ENCODE measurements at places on chromosomes 6 and 20. TPM values are rescaled to one million over a fixed set of nuclear protein-coding genes. Genes with fewer than 3 reads are reported as not detected.

DNA sequence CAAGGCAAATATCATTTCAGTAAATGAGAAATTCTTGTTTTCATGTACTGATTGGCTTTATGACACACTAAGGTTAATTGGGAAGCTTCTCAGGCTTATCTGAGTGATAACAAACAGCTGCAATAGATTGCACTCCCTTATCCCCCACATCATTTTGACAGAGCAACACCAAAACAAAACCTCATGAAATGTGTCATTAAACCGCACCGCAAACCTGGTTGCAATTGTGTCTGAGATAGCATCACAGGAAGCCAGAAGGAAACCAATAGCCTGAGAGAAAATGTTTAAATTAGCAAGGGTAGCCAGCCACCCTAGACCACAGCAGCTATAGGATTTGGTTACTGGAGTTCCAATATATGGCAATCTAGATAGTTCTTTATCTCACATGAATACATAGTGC is 31.6 kb upstream of the LAMA4 start:
- no peak for DNase-seq

GRCh38 chr6:84151669-84152068 is 75.8 kb downstream of the CEP162 start:
- no peak for DNase-seq

The MAPK13 gene
- polyA plus RNA-seq = 21.2 TPM

- peak; percentile 51 for DNase-seq
These were observed 64.4 kb downstream of the GTF2H5 start for GRCh38 chr6:158232316-158233213.

DNA sequence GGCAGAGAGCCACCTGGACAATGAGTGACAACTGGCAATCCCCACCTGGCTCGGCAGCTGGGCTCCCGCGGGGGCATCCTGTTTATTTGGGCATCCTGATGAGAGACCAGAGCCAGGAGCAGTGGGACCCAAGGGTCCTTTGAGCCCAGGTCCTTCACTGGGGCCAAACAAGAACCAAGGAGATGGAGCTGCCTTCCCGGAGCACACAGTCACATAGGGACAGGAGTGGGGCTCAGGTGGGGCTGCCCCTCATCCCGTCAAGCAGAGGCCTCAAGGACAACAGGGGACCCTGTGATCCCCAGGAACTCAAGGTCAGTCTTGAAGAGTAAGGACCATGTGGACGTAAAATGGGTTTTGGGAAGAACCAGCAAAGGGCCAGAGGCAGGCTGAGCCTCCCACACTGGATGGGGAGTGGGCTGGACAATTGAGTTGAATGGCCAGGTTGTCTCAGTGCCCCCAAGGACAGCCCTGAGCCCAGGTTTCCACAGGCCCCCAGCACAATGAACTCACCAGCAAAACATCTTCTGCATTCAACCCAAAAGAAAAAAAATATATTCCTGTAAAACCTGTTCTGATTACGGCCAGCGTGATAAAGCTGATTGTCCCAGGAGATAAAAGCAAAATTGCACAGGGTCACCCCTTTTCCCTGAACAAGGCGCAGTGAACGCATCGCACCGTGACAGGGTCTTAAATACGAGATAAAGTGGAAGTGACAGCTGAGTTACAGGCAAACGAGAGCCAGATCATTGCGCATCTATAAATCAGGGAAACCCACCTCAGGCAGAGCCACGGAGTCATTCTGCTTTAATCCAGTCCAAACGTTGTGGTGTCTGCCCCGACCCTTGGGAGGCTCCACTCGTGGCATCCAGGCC is 86.2 kb downstream of the ANKRD60 start:
- no peak for DNase-seq

The GTSF1L gene
- not detected for polyA plus RNA-seq

The BTBD9 gene
- polyA plus RNA-seq = 15.5 TPM

DNA sequence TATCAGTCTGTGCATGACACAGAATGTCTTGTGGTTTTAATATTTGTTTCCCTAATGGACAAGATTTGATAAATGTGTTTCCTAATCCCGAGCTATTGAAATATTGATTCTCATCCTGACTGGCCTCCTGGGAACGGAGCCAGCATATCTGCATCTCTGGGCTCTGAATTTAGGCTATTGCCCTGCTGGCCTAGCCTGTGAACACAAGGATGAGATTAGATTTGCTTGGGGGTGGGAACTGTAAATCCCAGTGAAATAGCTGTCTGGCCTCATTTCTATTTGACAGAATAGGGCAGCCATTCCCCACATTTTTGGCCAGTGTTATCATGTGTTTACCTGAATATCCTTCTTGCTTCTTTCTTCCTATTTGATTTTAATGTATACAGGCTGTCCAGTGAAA is 198.4 kb upstream of the SOX4 start:
- no peak for DNase-seq

- no peak for DNase-seq
These were observed 32.2 kb upstream of the HEY2 start for GRCh38 chr6:125717120-125717731.

The CLDN20 gene
- 2.1 TPM for polyA plus RNA-seq

DNA sequence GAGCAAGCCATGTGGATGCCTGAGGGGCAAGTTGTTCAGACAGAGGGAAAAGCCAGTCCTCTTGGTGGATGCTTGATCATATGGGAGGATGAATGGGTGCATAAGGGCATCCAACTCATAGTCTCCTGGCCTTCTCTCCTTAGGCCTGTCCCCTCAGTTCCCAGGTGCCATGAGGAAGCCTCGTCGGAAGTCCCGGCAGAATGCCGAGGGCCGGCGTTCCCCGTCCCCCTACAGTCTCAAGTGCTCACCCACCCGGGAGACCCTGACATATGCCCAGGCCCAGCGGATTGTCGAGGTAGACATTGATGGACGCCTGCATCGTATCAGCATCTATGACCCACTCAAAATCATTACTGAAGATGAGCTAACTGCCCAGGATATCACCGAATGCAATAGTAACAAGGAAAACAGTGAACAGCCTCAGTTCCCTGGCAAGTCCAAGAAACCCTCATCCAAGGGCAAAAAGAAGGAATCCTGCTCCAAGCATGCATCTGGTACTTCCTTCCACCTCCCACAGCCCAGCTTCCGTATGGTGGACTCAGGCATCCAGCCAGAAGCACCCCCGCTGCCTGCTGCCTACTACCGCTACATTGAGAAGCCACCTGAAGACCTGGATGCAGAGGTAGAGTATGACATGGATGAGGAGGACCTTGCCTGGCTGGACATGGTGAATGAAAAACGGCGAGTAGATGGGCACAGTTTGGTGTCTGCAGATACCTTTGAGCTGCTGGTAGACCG is 3.8 kb downstream of the BRPF3 start:
- no peak for DNase-seq

GRCh38 chr6:41733707-41734665 is 1.4 kb downstream of the TFEB start:
- peak; percentile 74 for DNase-seq

DNA sequence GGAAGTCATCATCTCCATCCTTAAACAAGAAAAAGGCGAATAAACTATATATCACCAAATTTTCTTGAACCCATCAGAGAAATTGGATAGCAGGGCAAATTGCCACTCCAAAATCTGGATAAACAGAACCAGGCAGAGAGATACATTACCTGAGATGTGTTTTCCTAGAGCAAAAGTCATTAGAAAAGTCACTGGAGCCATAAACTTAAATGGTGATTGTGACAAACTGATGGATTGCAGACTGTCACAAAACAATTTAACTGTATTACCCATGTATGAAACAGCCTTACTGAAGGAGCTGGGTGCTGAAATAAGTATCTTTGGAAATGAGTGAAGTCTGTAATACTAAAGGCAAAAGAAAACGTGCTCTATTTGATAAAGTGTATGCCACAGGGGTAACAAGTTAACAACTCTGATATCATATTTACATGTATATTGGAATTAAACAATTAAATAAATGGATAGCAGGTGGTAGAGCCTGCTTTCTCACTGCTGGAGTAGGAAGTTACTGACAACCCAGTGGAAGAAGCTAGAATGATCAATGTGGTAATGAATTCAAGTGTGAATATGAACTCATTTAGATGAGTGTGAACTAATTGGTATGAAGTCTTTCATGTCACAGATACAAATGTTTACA is 186.9 kb downstream of the LMBRD1 start:
- peak; percentile 64 for DNase-seq

GRCh38 chr6:30091577-30092381 is 16.2 kb upstream of the RNF39 start:
- no peak for DNase-seq

GRCh38 chr20:17505636-17506517 is 25.3 kb downstream of the BFSP1 start:
- no peak for DNase-seq

- DNase-seq = no peak
These were observed 642 bp downstream of the GZF1 start for GRCh38 chr20:23362392-23363256.

DNA sequence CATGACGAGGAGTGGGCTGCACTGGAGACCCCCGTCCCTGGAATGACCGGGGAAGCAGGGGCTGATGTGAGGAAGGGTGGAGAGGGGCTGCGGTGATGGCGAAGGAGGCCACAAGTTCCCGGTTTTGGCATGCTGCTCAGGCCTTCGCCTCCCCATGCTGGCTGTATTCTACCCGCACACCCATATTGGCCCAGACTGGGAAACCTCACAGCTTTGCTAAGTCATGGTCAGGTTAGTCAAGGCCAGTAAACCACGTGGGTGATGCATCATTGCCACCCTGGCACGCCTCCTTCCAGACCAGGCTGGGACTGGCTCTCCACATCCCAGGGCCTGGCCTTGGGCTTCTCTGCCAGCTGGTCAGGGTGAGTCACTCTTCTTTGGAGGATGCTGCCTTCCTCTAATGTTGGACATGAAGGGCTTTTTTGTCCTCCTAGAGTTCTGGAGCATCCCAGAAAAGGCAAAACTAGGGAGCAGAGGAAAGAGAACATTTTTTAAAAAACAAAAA is 53.8 kb downstream of the PCNA start:
- no peak for DNase-seq

GRCh38 chr20:12395353-12395752 is 477.7 kb downstream of the BTBD3 start:
- no peak for DNase-seq

- DNase-seq = peak; percentile 24
These were observed 4.0 kb upstream of the CDH22 start for GRCh38 chr20:46312075-46312944.

The GSTA4 gene
- 118 TPM for polyA plus RNA-seq

The FRK gene
- polyA plus RNA-seq = 8.3 TPM

The OR2H2 gene
- polyA plus RNA-seq = 0.11 TPM

- no peak for DNase-seq
These were observed 21.0 kb downstream of the MAP3K5 start for GRCh38 chr6:136771306-136771705.

- DNase-seq = no peak
These were observed 252.6 kb downstream of the MYLK4 start for GRCh38 chr6:2497922-2498623.

The JPH2 gene
- 1.8 TPM for polyA plus RNA-seq

DNA sequence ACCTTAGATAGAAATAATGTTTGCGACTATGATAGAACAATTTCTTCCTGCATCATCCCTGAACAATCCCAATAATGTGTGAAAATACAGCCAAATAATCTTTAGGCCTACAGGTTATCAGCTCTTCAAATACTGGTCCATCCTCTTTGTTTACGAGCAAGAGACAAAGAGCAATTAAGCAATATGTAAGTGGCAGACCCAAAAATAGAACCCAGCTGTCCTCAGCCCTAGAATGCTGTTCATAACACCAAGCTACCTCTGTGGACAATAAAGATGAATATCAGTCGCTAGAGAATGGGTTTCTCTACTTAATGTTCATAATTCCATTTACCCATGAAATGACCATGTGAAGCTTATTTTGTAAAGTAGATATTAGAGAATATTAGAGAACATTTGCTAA is 28.4 kb upstream of the OSTM1 start:
- DNase-seq = no peak

DNA sequence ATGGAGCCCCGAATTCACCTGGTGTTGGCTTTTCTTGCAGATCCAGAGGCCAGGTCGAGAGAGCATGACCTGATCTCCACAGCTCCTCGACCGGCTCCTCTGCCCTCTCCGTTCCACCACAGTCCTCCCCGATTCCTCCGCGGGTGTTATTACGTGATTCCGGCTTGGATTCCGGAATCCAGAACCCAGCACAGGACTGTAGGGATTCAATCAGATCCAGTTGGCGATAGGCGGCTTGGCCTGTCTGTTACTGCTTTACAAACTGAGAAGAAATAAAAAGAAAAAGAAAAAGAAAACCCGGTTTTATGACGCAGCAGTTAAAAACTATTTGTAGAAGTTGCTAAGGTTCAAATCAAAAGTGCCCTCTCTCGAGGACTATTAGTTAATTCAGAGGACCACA is 222.7 kb downstream of the EYA2 start:
- DNase-seq = no peak

The CAGE1 gene
- not detected for polyA plus RNA-seq

GRCh38 chr6:124535746-124536145 is 426.5 kb upstream of the RNF217 start:
- no peak for DNase-seq

DNA sequence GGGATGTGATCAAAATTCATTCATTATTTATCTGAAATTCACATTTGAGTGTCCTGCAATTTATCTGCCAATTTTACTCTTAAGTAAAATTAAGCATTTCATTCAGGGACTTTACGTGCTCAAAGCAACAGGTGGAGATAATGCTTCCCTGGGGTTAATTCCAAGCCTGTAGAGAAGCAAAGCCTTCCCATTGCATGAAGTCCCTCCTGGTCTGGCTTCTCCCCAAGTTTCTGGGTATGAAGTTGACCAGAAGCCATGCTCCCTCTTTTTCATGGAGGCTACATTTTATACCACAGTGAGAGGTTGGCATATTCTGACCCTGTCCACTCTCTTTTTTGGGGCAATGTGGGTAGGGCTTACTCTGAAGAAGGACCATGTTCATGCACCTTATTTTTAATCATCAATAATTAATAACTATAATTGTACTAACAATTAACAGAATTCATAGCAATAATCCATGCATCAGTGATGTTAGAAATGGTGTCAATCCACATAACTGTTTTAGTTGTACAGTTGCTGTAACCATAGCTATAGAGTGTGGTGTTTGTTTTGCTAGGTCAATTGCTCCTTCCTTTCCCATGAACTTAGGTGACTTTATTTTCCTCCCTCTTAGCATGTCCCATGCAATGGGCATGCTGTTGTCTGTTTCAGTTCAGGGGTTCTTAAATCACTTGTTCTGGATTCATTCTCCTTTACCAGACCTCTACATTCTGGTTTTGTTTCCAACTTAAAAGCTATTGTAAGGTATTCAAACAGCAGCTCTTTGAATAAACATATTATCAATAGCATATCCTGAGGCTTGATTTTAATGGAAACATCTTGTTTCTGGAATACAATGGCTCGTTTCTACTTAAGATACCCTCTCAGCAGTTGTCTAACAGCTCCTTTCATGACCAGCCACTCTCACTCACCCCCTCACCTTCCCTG is 1.5 kb downstream of the LAMA4 start:
- DNase-seq = no peak

The SLC24A3 gene
- polyA plus RNA-seq = 5.4 TPM

DNA sequence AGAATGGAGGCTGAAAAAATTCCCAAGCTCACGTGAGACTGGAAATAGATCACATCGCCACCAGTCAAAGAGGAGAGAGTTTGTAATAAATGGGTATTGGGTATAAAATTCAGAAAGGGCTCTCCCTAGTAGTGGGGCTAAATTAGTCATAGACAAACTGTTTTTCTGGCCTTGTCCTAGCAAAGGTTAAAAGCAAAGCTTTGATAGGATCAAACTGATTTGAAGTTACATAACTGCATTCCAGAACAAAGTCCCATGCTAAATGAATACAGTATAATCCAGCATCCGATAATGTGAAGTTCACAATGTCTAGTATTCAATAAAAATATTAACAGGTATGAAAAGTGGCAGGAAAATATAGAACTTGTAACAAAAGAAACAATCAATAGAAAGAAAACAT is 149.8 kb upstream of the ATXN1 start:
- DNase-seq = no peak

Data from renal cortex interstitium (tissue), 15 donors.